ENCODE measurements at places on chromosomes 13 and 19.

GRCh38 chr13:47317356-47317755 is 420.5 kb upstream of the HTR2A start:
- DNase-seq, result no peak

DNA sequence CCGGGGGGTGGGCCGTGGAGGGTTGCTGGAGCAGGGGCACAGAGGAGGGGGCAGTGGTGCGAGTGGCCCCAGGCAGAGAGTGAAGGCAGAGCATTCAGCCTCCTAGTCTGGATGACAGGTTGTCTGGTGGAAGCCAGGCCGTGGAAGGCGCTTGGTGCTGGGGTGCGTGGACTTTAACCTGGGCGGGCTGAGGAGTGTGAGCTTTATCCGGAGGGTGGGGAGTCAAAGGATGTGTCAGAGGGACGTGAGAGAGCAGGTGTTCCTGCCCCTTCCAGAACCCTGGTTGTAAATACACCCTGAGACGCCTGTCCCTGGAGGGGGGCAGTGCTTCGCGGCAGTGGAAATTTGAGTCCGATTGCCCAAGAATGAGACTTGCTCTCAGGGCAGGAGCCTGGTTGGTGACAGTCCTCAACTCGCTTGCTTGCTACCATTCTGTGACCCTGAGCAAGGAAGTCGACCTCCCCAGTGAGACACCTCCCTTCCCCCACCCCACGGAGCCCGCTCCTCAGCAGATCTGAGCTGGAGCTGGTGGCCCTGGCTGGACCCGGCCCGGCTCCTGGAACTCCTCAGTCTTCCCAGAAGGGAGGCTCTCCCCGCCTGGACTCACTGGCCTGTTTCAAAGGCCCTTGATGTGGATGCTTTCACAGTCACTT is 2.3 kb downstream of the SPPL2B start:
- no peak for DNase-seq

GRCh38 chr13:69487576-69487975 is 620.0 kb upstream of the ATXN8OS start:
- DNase-seq, result no peak

- DNase-seq, result no peak
These were observed 119.7 kb downstream of the COL4A2 start for GRCh38 chr13:110426735-110427134.

- no peak for DNase-seq
These were observed 86.0 kb downstream of the GADD45B start for GRCh38 chr19:2561895-2562294.

DNA sequence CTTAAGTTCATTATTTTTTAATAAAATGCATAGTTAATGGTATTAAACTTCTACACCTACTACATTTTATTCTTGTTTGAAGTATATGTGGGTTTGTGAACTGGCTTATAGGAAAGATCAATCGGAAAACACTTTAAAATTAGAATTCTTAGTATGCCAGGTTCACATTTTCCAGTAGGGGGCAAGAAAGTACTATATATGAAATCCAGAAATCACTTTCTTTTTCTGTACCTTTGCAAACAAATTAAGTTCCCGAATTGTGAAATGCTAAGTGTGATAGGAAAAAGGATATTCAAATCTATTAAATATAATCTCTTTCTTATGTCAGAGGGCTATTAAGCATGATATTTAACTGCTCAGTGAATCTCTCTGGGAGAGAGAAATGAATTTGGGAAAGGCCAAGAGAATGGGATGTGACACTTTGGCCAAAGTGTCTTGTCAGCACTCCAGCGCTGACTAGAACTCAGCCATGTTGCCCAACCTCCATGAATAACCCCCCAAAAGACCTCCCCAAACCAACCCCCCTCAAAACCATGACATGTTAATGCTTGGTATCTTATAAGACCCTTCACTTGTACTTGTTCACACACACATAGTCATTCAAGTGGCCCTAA is 122.6 kb upstream of the SLC10A2 start:
- peak; percentile 70 for DNase-seq

DNA sequence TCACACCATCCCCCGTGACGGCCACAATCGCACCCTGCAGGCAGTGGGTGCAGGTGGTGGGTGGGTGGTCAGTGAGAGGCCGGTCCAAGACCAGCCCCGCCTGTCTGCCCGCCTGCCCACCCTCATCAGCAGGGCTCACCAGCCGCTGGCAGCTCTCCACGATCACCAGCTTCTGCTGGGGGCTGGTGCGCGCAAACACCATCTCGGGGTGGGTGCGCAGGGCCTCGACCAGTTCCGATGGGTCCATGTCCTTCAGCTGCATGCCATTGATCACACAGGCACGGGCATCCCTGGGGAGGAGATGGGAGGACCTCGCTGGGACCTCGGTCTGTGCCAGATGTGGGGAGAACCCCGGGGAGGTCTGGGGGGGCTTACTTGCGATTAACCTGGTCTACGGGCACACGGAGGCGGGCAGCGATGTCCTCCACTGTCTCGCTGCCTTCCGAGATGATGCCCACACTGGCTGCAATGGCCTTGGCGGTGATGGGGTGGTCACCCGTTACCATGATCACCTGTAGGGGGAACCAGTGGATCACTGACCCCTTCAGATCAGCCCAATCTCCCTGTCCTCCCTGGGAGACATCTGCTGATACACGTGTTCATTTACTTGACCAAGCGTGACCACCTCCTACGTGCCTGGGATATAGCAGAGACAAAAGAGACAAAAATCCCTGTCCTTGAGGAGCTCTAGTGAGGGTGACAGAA is 8.0 kb downstream of the ATP4A start:
- DNase-seq, result no peak

GRCh38 chr13:111533900-111534683 is 213.7 kb downstream of the TEX29 start:
- DNase-seq, result no peak

GRCh38 chr13:45695198-45695730 is 6.9 kb upstream of the CBY2 start:
- no peak for DNase-seq

DNA sequence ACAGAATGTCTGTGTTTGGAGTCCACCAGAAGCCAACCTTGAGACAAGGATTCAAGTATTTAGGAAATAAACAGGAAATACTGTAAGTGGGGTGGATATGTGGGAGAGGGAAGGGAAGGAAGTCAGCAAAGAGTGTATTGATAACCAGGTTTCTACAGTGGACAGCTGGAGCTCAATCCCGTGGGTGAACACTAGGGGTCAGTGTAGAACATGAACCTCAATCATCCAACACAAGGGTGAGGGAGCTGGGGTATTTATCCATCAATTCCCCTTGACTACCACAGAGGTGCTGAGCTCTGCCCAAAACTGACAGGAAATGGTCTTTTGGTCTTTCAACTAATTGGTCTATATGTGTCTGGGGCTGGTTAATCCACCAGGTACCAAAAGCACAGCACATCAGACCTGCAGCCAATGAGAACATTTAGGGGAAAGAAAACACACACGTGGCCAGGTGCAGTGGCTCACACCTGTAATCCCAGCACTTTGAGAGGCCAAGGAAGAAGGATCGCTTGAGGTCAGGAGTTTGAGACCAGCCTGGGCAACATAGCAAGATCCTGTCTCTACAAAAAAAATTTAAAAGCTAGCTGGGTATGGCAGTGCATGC is 5.6 kb upstream of the SYDE1 start:
- DNase-seq, result peak; percentile 55

GRCh38 chr13:109547942-109548341 is 238.4 kb downstream of the IRS2 start:
- DNase-seq, result no peak

DNA sequence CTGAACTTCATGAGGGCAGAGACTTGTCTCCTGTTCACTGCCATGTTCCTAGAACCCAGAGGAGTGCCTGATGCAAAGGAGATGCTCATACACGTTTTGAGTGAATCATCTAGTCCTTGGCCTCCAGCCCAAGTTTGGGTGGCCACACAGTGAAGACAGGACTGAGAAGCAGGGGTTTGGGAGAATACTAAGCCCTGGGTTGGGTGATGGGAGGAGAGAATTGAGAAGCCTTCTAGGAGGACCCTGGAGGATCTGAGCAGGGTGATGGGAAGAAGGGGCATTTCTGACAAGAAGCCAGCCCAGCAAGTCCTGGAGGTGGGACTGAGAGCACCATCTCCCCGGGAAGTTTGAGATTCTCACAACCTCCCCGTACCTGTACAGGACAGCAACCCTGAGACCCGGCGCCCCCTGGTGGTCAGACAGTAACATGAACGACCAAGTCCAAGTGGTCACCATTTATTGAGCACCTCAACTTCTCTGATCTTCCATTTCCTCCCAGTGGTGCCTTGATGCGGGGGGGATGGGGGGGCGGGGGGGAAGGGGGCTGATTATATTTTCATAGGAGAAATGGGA is 11.0 kb downstream of the CTU1 start:
- DNase-seq, result peak; percentile 68

GRCh38 chr19:41847351-41848105 is 2.7 kb downstream of the DMRTC2 start:
- no peak for DNase-seq

DNA sequence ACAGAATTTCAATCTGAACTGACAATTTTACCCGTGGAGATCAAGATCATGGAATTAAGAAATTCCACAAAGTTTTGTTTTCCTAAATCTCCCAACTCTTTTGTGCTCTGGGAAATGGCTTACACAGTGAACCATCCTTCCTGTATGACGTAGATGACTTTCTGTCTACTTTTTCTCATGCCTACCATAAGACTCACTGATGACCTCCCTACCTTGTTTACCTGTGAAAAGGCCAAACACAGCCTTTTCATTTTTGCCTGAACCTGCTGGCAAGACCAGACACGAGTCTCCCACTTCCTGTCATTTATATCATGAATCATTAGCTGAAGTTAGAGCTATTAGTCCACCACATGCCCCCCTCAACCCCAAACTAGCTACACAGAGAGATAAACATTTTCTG is 4.6 kb upstream of the KBTBD6 start:
- no peak for DNase-seq

DNA sequence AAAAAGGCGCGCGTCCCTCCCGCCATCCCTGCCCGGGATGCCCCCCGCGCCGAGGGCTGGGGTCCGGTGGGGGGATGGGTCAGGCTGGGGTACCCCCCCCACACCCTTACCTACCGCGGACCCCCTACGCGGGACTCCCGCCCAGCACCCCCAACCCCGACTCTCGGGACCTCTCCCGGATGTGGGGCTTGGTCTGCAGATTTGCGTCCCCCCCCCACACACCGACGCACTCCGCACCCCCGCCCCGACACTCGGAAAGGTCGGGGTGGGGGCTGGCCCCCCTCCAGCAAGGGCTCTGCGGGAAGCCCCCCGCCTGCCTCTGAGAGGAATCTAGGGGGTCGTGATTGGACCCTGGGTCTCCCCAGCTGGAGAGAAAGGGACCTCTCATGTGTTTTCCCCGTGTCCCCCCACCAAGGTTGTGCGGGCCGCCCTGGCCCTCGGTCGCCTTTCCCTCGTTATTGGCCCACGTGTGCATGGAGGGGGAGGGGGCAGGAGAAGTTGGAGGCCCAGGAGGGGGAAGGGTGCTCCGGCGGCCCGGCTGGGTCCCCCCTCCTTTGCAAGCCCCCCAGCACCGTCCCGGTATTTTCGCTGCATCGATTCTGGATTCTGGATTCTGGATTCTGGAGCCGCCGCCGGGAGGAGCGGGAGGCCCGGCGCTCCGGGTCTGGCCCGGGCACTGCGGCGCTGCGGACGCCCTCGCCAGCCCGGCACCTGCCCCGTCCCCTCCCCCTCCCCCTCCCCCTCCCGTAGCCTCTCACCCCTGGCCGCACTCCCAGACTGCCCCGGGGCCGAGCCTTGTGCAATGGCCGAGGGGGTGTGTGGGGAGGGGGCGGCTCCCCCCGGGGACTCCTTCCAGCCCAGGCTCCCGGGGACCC is 607 bp downstream of the NFIC start:
- peak; percentile 64 for DNase-seq

DNA sequence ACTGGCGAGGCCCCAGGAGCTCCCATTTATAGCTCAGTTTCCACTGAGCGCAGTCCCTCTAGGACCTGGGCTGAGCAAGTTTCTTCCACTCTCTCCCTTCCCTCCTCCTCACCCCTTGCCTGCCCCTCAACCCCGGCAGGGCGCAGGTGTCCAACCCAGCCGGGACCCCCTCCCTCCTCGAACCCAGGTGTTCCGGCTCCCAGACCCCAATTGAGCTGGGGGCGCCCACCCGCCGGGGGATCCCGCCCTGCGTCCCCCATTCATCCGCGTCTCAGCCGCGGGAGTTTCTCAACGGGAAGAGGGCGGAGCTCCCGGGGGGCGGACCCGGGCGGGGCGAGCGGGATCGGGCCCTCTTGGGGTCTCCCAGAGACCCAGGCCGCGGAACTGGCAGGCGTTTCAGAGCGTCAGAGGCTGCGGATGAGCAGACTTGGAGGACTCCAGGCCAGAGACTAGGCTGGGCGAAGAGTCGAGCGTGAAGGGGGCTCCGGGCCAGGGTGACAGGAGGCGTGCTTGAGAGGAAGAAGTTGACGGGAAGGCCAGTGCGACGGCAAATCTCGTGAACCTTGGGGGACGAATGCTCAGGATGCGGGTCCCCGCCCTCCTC is at the start of gene KIRREL2:
TSS of gene KIRREL2 (plus strand) at position 366 of the 604 bp plus-strand sequence. CDS start at position 575, 209 bp downstream.
- no peak for DNase-seq

GRCh38 chr19:5051619-5052018 is 82.7 kb downstream of the KDM4B start:
- DNase-seq, result no peak

DNA sequence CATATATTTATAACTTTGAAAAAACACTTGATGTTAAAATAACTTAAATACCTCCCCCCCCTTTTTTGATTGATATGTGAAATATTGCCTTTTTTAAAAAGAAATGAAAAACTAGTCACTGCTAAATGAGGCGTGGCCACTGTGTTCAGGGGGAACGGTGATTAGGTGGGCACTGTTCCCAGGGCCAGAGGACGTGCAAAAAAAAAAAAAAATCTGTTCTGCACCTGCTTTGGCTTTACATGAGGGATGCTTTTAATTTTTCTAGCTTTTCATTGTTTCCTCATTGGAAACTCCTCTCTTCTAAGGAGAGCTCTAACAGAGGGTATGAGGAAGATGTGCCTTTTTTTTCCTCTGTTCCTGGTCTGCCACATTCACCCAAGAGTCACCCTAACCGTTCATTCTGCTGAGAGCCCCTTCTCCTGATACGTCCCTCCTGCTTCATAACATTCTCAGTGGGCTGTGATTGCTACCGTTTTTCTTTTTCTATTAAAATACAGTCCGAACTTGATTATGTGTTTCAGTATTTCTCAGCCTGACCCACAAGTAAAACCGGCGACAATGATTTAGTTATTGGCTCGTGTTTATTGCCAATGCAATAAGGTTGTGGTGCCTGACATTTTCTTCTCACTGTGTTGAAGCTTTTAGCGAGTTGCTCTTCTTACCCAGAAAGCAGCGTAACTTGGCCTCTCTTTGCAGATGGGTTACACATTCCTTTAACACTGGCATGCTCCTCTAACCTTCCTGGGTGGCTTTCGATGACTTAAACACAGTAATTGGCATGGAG is 64.8 kb upstream of the ZNF536 start:
- DNase-seq, result no peak

DNA sequence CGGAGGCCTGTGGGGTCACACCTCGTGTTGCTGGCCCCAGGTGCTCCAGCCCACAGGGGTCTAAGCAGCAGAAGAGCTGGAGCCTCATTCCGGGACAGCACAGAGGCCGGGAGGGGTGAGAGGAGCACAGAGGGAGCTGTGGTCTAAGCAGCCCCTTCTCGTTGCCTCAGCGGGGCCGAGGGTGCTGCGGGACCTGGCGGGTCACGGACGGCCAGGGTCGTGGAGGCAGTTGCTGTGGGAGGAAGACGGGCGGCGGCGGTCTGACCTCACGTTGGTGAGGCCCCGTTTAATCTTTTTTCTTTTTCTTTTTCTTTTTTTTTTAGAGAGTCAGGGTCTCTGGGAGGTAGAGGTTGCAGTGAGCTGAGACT is 21.7 kb downstream of the PIAS4 start:
- no peak for DNase-seq

GRCh38 chr13:71625694-71626093 is 241.3 kb downstream of the DACH1 start:
- DNase-seq, result no peak

GRCh38 chr13:112034231-112034630 is 32.7 kb upstream of the SOX1 start:
- DNase-seq, result no peak
